ENCODE measurements at places on chromosomes 7 and 10.

GRCh38 chr10:13633689-13634088 lies 46.9 kb downstream of the PRPF18 start:
- peak; percentile 47 for DNase-seq

GRCh38 chr10:91201213-91201996 lies 19.1 kb upstream of the PCGF5 start:
- no peak for DNase-seq

- no peak for DNase-seq
These were observed 12.8 kb downstream of the CRYGN start for GRCh38 chr7:151426904-151427704.

DNA sequence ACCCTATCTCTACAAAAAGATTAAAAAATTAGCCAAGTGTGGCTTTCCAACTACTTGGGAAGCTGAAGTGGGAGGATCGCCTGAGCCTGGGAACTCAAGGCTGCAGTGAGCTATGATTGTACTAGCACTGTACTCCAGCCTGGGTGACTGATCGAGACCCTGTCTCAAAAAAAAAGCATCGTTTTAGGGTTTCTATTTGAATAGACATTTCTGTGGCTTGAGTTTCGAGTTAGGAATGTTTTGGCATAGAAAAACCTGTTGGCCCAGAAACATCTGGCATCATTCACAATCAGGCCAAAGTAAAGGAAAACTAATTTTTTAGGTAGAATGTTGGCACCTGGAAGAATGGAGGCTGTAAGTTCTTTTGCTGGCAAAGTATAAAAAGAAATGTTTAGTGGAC lies 72.4 kb downstream of the AUTS2 start:
- DNase-seq = no peak

DNA sequence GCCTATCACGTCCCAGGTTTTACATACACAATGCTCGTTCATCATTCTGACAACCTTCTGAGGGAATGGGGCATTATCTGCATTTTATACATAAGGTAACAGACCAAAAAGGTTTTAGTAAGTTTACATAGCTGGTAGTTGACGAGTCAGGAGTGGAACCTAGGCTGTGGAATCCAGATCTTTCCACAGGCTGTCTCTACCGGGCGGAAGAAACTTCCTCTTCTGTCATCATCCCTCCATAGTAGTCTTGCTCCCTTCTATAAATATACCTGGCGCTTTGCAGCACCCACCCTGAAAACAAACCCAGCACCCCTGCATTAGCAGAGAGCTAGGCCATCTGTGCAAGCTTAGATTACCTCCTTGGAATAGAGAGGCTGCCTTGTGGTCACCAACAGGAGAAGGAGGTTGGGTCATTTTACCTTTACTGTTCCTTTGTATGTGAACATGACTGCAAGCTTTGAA lies 1.3 kb downstream of the TSPAN13 start:
- DNase-seq = no peak
